ENCODE measurements at places on chromosomes 13 and 19. TPM values are rescaled to one million over a fixed set of nuclear protein-coding genes. Genes with fewer than 3 reads are reported as not detected.

CCL25 gene
- not detected for total RNA-seq

ZNF470 gene
- total RNA-seq = 0.33 TPM

ZNF43 gene
- total RNA-seq = 0.99 TPM

ZNF439 gene
- 0.40 TPM for total RNA-seq

KLK15 gene
- not detected for total RNA-seq

ZNF726 gene
- total RNA-seq = 4.4 TPM

ADPRHL1 gene
- 2.8 TPM for total RNA-seq

GARIN5B gene
- total RNA-seq = not detected

ZNF85 gene
- 1.3 TPM for total RNA-seq

SIGLEC5 gene
- total RNA-seq = not detected

ELL gene
- 22.1 TPM for total RNA-seq

Measured in MG63 (cell line).